ENCODE measurements at places on chromosomes 7 and 10.
A peak's percentile ranks its signal among the peaks of the same experiment; 100 is the strongest.

DNA sequence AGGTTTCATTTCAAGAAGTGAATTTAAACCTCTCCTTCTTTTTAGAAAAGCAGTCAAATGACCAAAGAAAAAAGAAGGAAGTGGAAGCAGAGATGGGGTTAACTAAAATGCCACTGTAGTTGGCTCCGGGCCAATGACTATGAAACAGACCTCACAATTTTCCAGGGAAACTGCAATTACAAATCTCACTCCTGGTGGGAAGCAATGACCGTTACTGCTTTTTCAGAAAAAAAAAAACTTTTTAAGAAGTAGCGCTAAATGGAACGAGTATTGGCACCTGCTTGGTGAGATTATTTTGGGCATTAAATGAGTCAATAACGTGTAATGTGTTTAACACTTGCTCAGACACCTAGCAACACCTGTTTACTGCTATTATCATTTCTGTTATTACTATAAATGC is 1.2 kb downstream of the SFRP4 start:
- DNase-seq, result no peak

DNA sequence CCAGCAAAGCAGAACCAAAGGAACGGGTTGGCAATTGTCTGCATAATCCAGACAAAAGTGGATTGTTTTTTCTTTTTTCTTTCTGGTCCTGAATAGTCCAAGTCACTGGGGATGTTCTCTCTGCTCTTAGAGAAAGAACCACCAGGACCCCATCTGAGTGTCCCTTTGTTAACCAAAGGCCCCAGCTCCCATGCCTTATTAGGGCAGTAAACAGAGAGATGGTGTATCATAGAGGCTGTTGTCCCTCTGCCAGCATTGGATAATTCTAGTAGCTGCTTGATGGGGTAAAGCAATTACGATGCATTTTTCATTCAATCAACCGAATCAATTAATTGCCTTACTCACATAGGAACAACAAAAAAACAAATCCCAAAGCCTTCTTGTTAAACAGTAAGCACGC is 213.0 kb downstream of the BUB3 start:
- no peak for DNase-seq

DNA sequence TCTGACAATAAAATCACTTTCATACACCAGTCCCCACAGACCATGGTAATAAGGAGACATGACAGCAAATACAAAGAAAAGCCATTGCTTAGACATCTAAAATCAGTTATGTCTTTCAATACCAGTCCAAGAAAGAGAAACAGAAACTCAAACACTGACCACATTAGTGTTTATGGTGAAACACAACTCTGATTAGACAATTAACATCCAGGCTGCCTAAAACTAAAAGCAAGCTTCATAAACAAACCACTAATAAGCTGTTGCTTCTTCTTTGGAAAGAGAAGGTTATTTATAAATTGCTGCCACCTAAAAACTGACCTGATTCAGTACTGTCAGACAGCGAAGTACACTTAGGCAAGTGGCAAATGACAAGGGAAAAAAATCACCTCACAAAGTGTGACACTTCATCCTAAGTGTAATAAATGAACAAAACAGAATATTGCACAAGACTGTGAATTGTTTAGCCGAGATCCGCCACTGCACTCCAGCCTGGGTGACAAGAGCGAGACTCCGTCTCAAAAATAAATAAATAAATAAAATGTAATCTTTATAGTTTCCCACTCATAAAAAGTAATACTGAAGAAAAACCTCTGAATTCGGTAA is 277.4 kb downstream of the PARD3 start:
- DNase-seq, result no peak

GRCh38 chr7:12705878-12706277 is 18.4 kb downstream of the ARL4A start:
- DNase-seq, result no peak

DNA sequence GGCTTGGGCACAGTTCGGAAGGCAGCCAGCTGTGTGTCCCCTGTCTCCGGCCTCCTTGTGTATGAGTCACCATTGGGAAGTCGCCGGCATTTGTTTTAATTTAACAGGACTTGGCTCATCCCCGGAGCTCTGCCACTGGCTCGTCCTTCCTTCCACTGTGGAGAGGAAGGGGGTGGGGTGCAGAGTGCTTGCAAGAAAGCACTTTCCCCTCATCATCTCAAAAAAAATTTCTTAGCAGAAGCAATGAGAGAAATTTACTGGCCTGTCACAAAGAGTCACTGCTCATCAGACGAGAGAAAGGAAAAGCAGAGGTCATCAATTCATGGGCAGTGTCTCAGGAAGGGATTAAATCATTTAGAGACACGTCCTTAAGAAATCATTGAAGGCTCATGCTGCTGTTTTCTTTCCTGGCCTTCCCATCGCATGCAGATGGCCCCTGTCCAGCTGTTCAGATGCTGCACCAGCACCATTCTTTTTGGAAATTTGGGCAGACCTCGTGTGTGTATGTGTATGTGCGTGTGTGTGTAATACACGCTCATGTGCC is 93.3 kb downstream of the BMS1 start:
- peak; percentile 59 for DNase-seq

DNA sequence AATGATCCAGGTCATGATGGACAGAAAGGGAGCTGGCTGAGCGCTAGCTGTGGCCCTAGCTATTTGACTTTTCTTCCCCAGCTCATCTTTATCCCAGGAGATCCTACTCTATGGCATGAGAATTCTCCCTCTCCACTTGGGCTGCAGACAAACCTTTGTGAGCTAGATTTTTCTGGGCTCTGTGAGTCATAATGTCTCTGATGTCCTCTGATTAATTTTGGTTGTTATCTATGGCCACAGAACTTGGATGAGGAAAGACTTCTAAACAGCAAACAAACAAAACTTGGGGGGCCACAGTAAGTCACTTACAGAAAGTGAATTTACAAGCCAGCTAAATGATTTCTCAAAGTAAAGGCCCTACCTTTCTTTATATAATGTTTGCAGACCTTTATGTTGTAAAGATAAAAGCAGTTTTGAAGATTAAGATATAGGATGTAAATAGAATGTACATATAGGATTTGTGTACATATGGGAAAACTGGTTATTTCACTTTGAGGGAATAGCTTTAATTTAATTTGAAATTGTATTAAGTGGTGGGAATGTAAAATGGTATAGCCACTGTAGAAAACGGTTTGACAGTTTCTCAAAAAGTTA is 10.4 kb downstream of the ABLIM1 start:
- DNase-seq, result no peak

- DNase-seq, result no peak
Observed at GRCh38 chr7:132133501-132133900, 442.8 kb downstream of the PLXNA4 start.

DNA sequence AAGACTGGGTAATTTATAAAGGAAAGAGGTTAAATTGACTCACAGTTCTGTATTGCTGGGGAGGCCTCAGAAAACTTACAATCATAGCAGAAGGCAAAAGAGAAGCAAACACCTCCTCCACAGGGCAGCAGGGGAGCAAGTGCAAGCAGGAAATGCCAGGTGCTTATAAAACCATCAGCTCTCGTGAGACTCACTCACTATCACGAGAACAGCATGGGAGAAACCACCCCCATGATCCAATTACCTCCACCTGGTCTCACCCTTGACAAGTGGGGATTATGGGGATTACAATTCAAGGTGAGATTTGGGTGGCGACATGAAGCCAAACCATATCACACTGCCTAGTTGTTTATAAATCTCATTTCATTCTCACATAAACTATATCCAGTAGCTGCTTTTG is 28.0 kb upstream of the CPN1 start:
- no peak for DNase-seq

GRCh38 chr10:101073631-101074030 is 11.8 kb downstream of the KAZALD1 start:
- DNase-seq, result no peak

DNA sequence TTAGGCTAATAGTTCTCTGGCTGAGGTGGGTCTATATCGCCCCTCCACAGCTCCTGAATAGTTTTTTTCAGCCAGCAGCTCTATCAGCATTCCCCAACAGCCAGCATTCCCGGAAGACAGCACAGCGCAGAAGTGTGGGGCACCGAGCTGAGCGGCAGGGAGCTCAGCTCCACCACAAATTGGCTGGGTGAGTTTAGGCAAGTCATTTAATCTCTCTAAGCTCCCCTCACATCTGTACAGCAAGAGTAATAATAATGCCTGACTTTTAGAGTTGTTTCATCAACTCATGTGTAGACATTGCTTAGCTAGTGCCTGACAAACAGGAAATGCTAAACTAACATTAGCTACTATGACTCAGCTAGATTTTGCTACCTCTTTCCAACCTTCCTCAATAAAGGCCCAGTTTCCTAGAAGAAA is 247.9 kb upstream of the PTN start:
- peak; percentile 67 for DNase-seq

DNA sequence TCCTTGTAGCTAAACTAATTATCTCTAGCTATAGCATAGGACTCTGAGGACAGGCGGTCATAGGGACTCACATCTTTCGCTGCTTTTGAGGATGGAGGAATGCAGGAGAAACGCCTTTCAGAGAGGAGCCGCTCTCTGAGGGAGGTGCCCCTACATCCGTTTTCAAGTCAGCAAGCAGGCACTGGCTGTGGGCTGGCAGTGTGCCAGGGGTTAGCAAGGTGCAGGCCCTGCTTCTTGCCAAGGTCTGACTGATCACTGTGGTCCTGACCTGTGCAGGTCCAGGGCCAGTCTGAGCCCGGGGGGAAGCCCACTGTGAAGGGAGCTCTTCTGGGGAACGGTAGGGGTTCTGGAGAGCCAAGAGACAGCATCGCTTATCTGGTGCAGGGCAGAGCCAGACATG is 89.4 kb downstream of the SH3PXD2A start:
- no peak for DNase-seq

- DNase-seq, result no peak
Observed at GRCh38 chr10:105759669-105760068, 1118.6 kb downstream of the SORCS3 start.

DNA sequence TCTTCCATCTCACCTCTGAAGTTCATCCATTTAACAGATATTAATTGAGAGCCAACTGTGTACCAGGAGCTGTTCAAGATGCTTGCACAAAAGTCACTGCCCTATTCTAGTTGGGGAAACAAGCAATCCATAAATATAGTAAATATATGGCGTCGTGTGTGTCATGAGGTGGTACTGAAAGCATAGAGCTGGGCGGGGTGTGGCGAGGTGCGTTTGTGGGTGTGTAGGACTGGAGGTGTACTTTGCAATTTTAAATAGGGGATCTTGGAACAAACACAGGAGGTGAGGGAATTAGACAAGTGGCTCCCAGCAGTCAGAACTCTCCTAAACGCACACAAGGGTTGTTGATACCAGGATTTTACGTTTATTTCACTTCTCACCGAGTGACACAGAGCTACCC is 490 bp upstream of the ZNF239 start:
- DNase-seq, result no peak

- peak; percentile 28 for DNase-seq
Observed at GRCh38 chr7:70574970-70575799, 556.8 kb upstream of the GALNT17 start.

DNA sequence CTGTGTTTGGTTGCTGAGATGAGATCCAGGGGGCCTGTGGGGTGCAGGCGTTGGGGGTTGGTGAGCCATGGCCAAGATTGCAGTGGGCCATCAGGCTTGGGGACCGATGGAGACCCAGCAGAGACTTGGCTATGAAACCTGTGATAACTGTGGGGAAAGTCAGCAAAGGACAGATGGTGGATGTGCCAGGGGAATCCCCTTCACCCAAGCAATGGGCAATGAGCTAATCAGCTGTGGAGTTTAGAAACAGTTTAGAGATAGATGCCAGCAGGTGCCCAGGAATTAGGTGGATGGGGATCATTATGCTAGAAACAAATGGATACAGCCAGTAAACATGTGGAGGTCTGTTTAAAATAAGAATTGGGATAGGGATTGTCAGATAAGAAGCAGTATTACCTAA is 151.4 kb upstream of the FERD3L start:
- DNase-seq, result no peak

DNA sequence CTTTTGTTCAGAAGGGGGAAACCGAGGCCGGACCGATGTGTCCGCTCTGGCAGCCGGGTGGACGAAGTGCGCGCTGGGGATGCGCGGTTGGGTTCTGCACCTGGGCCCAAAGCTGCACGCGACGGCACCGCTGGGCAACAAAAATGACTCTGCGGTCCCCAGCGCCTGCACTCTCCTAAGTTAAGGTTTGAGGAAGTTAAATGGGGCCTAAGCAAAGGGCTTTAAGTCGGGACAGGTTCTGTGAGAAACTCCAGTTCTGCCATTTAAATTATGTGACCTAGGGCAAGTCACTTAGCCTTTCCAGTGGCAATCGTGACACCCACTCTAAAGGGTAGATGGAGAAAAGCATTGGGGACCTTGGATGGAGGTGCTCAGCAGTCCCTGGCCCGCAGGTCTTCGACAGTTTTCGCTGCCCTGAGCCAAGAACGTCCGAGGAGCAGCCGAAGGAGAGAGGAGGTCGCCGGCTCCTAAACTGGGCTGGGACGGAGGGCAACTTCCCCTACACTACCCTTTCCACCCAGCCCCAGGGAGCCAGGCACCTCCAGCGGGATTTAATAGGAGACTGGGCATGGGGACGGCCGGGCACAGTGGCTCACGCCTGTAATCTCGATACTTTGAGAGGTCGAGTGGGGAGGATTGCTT is 534 bp upstream of the ACBD5 start:
- DNase-seq, result no peak

DNA sequence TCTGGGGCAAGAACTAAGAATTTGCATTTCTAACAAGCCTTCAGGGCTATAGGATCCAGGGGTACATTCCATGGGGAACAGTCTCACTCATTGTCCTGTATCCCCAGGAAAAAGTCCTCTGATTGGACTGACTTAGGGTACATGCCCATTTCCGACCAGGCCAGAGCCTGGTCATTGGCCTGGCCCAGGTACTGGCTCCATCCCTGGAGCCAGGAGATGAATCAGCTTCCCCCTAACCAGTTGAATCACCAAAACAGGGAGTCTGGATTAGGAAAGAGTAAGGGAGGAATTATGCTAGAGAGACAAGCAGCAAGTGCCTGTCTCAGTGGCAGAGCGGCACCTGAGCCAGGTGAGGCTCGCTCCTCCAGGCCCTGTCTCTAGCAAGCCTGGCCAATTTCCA is 137.5 kb downstream of the FGFR2 start:
- no peak for DNase-seq

- no peak for DNase-seq
Observed at GRCh38 chr7:25075459-25075858, 49.6 kb downstream of the CYCS start.

- no peak for DNase-seq
Observed at GRCh38 chr7:64640504-64640903, 25.4 kb upstream of the ZNF107 start.

DNA sequence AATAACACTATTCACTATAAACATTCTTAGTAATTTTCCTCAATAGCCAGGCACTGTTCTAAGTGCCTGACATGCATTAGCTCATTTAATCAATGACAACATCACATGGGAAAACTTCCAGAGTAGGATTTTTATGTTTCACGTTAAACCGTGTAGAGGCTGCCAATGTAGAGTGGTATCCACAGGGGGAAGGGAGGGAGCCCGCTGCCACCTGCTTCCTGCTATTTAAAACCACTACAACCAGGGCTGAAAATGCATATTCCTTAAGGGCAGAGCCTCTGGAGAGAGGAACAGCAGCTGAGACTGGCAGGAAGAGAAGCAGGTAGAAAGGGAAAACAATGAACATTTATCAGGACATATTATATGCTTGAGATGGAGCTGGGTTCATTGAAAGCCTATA is 684.3 kb upstream of the AUTS2 start:
- no peak for DNase-seq
